T follicular helper cell (primary cell): ENCODE measurements at places on chromosomes 1 and 21.

GRCh38 chr1:206488466-206488865 is 18.2 kb downstream of the IKBKE start:
- no peak for DNase-seq

- no peak for DNase-seq
Measured at GRCh38 chr21:37566790-37567615, 200.4 kb downstream of the DYRK1A start.

DNA sequence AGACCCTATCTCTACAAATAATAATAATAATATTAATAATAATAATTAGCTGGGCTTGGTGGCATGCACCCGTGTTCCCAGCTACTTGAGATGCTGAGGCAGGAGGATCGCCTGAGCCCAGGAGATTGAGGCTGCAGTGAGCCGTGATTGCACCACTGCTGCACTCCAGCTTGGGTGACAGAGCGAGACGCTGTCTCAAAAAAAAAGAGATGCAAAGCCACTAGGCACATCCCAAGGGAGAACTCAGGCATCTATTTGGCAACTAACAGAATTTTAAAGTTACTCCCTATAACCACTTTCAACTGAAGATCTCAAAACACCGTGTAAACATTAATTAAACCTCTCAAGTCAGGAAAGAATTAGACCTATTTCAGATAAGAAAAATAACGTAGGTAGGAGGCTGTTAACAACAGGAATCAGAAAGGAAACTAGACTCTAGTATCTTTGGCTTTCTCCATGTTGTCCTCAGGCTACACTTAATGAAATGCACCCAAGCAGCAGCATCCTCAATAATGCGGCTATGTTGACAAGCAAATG is 3.7 kb downstream of the RNF19B start:
- no peak for DNase-seq

GRCh38 chr21:27379354-27379753 is 412.5 kb upstream of the ADAMTS5 start:
- no peak for DNase-seq

DNA sequence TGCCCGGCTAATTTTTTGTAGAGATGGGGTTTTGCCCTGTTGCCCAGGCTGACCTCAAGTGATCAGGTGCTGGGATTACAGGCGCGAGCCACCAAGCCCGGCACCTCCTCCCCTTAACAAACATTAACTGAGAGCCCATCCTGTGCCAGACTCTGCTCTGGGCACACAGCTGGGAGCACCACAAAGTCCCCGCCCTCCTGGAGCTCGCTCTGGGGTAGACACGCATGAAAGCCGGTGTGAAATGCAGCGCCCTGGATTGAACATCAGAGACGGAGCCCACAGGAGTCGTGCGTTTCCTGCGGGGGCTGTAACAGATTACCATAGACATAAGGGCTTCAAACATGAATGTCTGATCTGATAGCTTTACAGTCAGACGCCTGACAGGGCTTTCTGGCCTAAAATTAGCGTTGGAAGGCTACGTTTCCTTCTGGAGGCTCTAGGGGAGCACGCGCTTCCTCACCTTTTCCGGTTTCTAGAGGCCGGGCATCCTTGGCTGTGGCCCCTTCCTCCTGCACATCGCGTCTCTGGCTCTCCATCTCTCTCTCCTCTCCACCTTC is 14.3 kb downstream of the SLC27A3 start:
- DNase-seq: no peak

DNA sequence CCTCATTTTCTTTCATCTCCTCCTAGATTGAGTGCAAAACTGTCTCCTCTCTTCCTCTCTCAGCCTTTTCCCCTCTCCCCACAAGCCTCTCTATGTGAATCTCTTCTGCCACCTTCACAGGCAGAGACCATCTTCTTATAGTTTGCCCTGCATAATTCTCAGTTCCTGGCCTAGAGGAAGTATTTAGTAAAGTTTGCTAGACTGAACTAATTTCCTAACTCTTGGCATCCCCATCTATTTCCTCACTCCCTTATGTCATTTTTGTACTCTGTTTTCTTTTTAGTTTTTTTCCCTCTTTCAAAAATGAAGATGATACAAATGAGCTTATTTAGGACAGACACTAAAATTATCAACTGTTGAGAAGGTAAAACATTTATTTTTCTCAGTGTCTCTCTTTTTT is 66.0 kb downstream of the XCL2 start:
- DNase-seq: no peak

GRCh38 chr1:157969697-157970485 is 23.6 kb upstream of the KIRREL1 start:
- no peak for DNase-seq

DNA sequence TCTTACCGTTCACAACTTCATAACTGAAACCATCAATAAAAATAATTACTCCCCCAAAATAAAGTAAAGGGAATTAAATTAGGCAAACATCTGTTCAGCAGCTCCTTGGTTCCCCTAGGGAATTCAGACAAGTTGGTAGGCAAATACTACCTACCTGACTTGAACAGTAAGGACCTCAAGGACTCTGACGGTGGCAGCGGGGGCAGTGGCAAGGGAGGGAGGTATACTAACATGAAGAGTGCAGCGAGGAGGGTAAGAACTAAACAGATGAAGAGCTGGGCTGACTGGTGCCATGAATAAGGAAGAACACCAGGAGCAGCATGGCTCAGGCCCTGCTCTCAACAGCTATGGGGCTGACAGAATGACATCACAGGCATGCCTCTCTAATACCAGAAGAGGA is 33.1 kb downstream of the MTOR start:
- DNase-seq: no peak

- no peak for DNase-seq
Measured at GRCh38 chr1:243490748-243491686, 235.2 kb downstream of the SDCCAG8 start.

DNA sequence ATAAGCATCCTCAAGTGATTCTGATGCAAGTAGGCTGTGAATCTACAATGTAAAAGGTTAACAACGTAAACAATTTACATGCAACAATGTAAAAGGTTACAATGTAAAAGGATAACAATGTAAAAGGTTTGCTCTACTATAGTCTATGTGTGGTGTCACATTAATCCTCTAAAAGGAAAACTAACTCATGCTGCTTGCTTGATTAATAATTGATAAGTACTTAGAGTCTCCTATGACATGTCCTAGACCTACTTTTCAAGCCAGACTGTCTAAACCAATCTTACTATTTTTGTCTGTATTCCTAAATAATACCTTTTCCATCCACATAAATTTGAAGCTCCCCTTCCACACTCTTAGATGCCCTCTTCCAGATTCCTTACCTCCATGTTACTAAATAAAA is 606.8 kb downstream of the LTN1 start:
- no peak for DNase-seq

DNA sequence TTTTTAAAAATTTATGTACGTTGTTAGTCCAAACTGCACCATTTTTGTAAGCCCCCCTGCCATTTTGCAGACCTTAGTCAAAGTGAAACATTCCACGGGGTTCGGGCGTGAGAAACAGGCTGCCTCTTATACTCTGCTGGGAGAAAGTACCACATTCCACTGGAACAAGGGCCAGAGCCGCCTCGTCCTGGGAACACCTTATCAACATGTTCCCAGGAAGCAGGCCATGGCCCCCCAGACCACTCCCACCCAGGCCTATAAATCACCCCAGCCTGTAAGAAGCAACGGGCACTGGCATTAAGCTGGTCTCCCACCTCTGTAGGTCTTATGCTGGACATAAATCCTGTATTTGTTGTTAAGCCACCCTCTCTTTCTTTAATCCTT is 854 bp upstream of the ZRANB2 start:
- DNase-seq: no peak

- DNase-seq: no peak
Measured at GRCh38 chr1:43466403-43466802, 12.7 kb upstream of the HYI start.
